ENCODE measurements at places on chromosomes 11 and 22.

DNA sequence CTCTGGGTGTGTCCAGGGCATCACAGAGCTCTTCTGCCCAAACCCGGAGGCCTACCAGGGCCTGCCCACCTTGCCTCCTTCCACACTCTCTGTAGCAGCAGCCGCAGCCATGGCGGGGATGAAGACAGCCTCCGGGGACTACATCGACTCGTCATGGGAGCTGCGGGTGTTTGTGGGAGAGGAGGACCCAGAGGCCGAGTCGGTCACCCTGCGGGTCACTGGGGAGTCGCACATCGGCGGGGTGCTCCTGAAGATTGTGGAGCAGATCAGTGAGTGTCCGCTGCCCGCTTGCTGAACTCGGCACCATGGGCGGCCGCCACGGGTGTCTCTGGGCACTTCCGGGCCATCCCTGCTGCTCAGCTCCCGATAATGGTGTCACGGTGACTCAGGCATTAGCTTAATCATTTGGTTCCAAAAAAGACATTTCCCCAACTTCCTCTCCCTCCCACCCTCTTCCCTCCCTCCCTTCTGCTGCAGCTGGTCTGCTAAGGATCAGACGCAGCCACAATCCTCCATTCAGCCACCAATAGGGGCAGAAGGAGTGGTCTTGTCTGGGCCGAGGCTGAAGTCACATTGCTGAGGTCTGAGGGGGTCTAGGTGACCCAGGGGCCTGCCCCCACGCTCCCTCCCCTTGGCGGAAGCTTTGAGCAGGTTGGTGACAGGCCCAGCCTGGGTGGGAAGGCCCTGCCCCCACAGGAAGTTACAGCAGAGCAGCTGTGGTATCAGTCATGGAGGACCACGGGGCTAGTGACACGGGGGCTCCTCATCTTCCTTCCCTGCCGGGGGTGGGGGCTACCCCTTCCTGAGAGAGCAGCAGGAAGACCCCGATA is 950 bp downstream of the FERMT3 start:
- DNase-seq = peak; percentile 77

DNA sequence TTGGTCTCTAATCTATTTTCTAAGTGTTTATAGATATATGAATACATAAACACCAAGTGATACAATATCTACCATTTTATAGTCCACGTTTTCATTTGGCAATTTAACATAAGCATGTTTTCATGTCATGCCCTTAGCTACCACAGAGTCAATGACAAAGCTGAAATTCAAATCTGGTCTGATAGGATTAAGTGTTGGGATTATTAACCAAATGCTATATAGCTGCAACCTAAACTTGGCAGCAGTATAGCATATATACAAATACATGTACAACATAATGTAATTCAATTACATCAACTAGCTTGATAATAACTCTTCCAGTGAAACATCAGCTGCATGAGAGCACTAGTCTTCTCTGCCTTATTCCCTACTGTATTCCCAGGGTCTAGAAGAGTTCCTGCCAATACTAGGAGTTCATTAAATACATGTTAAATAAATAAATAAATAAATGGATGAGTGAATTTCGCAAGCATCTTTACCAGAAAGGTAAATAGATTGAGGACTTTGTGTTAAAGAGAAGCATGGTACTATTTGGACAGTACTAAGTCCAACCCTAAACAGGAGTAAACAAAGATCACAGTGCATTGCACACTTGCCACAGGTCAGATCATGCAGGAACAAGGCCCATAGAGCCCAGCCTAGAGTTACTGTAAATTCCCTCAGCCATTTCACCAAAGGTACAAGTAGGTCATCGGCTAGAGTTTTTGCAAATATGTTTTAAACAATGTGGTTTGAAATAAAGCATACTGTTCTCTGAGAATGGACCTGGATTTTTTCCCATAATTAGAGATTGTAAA is 12.8 kb downstream of the SAA4 start:
- DNase-seq = no peak

DNA sequence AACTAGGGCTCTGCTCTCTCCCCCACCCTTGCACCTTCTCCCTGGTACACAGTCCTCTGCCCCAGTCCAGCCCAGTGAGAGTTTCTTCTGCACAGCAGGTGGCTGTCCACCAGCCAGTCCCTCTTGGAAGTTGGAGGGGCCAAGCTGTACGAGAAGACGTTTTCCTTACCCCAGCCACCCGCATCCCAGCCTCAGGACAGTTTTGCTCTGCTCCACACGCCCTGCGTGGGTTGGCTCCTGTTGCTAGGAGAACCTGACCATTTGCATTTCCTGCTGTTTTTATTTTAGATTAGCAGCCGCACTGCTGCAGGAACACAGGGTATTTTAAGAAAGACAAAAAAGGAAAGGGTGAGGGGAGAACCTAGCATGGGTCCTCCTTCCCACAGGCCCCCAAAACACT is 17.6 kb upstream of the NRGN start:
- DNase-seq = no peak

- no peak for DNase-seq
Observed at GRCh38 chr11:455566-456147, 5.6 kb downstream of the PTDSS2 start.

DNA sequence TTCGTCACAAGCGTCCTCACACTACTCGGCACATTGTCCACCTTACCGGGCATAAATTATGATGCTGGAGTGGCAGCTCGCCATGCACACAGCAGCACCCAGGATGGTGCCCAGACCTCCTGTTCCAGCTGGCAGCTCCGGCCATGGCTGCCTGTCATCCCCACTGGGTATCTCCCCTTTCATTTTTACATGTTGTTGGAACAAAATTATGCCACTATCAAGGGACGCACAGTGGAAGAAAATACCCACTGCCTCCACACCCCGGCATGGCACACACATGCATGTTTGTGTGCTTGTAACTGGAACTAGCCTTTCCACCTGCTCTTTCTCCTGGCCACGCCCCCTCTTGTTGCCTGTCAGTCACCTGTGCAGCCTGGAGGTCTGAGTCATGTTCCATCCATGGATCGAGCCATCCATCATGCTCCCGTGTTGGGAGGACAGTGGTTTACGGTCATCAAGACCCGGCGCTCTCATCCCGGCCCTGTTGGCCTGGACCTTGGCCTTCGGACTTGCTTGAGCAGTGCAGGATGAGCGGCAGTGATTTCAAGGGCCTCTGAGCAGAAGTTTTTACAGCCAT is 1069.6 kb downstream of the BRD1 start:
- no peak for DNase-seq

GRCh38 chr22:41857155-41857859 is 24.4 kb downstream of the SREBF2 start:
- DNase-seq = peak; percentile 80

All from CD4-positive, alpha-beta T cell treated with Interleukin-12 subunit alpha and Interleukin-12 subunit beta, for 1 hour (primary cell).